Activated naive CD8-positive, alpha-beta T cell treated with anti-CD3 and anti-CD28 coated beads for 36 hours (primary cell): ENCODE measurements at places on chromosomes 2 and 18.

DNA sequence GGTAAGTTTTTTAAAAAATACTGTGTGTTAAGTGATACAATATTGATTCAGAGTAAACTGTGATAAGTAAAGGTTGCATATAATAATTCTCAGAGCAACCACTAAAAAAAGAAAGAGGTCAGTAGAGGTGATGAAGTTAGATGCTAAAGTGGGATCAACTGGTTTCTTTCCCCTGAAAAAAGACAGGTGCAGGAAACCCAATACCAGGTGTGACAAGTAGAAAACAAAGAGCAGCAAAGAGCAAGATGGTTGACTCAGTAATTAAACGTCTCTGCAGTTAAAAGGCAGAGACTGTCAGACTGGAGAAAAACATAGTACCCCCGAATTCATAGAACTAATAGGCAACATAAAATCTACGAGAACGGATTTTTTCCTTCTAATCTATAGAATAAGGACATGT lies 128.3 kb downstream of the ATP9B start:
- DNase-seq: no peak

- DNase-seq: no peak
These were observed 38.1 kb upstream of the LCLAT1 start for GRCh38 chr2:30408961-30409387.

GRCh38 chr2:46329803-46330775 lies 32.9 kb downstream of the EPAS1 start:
- DNase-seq: no peak

GRCh38 chr2:51846796-51847195 lies 814.9 kb upstream of the NRXN1 start:
- no peak for DNase-seq
